Neural crest cell (in vitro differentiated cells): ENCODE measurements at places on chromosomes 12 and 14.

DNA sequence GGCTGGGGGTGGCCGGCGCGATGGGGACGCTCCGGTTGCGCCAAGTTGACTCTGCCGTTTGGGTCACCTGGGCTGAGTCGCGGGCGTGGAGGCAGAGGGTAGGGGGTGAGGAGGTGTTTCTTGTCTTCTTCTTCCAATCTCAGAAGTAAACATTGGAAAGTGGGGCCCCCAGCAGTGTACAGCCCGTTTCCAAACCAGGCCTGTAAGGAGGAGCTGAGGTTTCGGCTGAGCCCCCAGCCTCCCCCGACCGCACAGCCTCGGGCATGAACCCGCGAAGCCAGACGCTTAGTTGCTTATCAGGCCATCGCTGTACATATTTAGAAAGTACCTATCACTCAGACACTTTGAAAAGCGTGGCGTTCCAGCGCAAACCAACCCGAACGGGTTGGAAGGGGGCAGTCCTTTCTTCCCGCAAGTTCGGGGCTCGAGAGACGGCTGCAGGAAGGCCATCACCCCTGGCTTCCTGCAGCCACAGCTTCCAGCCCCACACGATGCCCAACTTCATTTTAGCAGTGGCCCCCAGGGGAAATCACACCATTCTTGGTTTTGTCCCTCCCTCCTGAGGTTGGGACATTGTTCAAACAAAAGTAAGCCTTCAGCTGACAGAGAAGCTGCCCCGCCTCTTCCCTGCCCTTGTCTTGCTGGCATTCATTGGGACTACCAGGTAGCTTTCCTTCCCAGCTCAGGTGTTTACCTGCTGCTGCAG, 164.1 kb downstream of the ZFP36L1 start:
- DNase-seq = no peak

- no peak for DNase-seq
Observed at GRCh38 chr14:27366596-27366995, 768.8 kb upstream of the NOVA1 start.

DNA sequence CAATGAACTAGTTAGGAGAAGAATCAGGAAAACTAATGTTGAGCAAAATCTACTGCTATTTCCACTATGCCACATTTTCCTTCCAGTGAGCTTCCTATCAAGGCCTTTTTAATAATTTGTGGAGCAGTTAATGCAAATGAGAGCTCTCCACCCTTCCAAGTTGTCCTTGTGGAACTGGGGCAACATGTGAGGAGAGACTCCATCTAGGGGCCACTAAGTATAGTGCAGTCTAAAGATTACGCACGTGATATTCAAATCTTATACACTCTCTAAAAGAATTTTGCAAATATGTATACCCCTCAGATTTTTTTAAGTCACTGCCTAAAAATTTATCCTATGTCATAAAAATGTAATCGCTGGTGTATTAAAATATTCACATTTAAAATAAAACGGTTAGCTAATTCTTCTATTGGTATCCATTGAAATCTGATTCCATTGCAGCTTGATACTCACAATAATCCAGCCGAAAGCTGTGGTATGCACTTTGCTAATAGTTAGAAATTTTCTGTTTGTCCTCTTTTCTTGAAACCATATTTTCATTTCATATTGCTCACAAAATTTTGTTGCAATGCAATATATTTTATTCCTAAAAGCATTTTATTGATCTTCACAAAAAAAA, 100.1 kb downstream of the PAH start:
- DNase-seq = no peak

DNA sequence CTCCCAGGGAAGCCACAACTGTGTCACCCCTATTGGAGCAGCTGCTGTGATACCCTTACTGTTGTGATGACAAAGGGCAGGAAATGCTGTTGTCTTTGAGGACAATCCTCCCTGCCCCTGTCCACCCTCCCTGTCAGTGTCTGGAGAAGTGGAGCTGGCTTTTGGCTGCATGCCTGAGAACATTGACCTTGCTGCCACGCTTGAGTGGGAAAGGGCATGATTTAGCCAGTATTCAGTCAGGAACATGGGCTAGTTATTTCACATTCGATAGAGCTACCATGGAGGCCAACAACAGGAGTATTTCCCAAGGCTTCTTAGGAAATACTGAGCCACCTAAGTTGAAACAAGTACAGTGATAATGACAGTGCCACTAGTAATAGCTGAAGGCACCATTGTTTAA, 59.4 kb downstream of the MYRFL start:
- no peak for DNase-seq

DNA sequence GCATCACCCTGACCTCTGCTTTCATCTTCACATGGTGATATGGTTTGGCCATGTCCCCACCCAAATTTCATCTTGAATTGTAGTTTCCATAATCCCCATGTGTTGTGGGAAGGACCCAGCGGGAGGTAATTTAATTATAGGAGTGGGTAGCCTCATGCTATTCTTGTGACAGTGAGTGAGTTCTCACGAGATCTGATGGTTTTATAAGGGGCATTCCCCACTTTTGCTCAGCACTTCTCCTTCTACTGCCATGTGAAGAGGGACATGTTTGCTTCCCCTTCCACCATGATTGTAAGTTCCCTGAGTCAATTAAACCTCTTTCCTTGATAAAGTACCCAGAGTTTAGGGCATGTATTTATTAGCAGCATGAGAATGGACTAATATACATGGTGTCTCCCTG, 38.2 kb downstream of the TMBIM6 start:
- no peak for DNase-seq

GRCh38 chr14:74260525-74261233, 21.4 kb downstream of the VSX2 start:
- no peak for DNase-seq

- DNase-seq = no peak
Observed at GRCh38 chr14:72970058-72970630, 43.9 kb downstream of the DCAF4 start.
